Central memory CD8-positive, alpha-beta T cell (primary cell): ENCODE measurements at places on chromosomes 12 and 14.

GRCh38 chr14:86619726-86620125 lies 1089.8 kb downstream of the FLRT2 start:
- no peaks in the 10 kb centered on the region for H3K27me3 ChIP-seq
- H3K27ac ChIP-seq: no peak overlapping the region
- H3K4me1 ChIP-seq: no peaks in the 10 kb centered on the region
- no peak for DNase-seq
- no peaks in the 10 kb centered on the region for H3K36me3 ChIP-seq
- H3K4me3 ChIP-seq: no peak overlapping the region

DNA sequence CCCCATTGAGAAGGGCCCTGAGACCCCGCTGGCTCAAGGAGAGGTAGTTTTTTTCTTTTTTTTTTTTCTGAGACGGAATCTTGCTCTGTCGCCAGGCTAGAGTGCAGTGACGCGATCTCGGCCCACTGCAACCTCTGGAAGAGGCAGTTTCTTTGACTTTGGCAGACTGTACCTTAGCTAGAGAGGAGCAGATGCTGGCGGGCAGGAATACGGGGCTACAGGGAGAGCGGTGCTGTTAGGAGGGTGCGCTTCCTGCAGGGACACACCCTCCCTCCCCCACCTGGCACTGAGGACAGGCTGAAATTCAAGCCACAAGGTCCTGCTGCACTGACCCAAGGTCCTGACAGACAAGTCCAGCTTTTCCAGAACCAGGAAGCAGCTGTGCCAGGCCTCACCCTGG lies 32.2 kb upstream of the NUDT14 start:
- H3K4me1 ChIP-seq: peaks cover 14% of the 10 kb centered on the region
- no peak overlapping the region for H3K4me3 ChIP-seq
- H3K27ac ChIP-seq: no peak overlapping the region
- H3K27me3 ChIP-seq: no peaks in the 10 kb centered on the region
- H3K36me3 ChIP-seq: peaks cover 17% of the 10 kb centered on the region
- no peak for DNase-seq

GRCh38 chr12:14554281-14555007 lies 13.2 kb downstream of the PLBD1 start:
- H3K27me3 ChIP-seq: peaks cover 10% of the 10 kb centered on the region
- H3K27ac ChIP-seq: no peak overlapping the region
- no peak for DNase-seq
- H3K36me3 ChIP-seq: no peaks in the 10 kb centered on the region
- H3K4me1 ChIP-seq: no peaks in the 10 kb centered on the region

- H3K27me3 ChIP-seq: no peaks in the 10 kb centered on the region
- no peak overlapping the region for H3K4me3 ChIP-seq
- peaks cover 26% of the 10 kb centered on the region for H3K4me1 ChIP-seq
- H3K27ac ChIP-seq: no peak overlapping the region
- no peak for DNase-seq
- peaks cover 2% of the 10 kb centered on the region for H3K36me3 ChIP-seq
Measured at GRCh38 chr12:68529466-68529865, 81.2 kb upstream of the RAP1B start.

GRCh38 chr12:25797386-25797785 lies 161.1 kb upstream of the RASSF8 start:
- H3K4me1 ChIP-seq: no peaks in the 10 kb centered on the region
- no peak overlapping the region for H3K27ac ChIP-seq
- H3K27me3 ChIP-seq: no peaks in the 10 kb centered on the region
- no peaks in the 10 kb centered on the region for H3K36me3 ChIP-seq

DNA sequence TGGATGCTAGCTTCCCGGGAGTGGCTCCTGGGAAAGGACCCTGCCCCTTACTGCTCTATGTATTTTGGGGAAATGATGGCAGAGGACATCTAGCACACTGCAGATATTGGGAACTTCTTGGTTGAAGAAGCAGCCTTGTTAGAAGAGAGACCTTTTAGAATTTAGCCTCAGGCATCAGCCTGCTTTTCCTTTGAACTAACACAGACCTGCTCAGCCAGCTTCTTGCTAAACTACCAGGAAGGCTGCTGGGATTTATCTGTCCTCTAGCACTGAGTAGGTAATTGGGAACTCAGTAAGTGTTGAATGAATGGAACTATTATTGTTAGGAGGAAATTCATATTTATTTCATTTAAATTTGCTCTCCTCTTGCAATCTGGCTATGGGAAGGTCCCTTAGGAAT lies 77.3 kb downstream of the DRAM1 start:
- no peak overlapping the region for H3K27ac ChIP-seq
- no peaks in the 10 kb centered on the region for H3K36me3 ChIP-seq
- no peaks in the 10 kb centered on the region for H3K4me1 ChIP-seq
- no peaks in the 10 kb centered on the region for H3K27me3 ChIP-seq
